ENCODE measurements at places on chromosomes 7 and 10.

DNA sequence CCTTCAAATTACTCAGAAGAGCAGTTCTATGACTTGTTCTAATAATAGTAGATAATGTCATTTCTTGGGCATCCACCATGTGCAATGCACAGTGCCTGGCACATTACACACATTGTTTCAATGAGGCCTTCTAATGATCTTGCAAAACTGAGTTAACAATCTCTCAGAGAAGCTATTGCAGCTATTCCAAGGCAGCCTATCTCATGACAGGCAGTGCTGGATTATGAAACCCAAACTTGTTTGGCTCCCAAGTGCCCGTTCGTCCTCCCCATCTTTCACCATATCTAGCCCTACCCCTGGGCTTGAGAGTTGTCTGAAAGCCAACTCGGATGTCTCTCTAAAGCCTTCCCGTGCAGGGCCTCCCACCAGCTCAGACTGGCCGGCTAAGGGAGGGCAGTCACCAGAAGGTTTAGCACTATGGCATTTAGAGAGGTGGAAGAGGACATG lies 405.1 kb downstream of the PLXNA4 start:
- no peak for DNase-seq

DNA sequence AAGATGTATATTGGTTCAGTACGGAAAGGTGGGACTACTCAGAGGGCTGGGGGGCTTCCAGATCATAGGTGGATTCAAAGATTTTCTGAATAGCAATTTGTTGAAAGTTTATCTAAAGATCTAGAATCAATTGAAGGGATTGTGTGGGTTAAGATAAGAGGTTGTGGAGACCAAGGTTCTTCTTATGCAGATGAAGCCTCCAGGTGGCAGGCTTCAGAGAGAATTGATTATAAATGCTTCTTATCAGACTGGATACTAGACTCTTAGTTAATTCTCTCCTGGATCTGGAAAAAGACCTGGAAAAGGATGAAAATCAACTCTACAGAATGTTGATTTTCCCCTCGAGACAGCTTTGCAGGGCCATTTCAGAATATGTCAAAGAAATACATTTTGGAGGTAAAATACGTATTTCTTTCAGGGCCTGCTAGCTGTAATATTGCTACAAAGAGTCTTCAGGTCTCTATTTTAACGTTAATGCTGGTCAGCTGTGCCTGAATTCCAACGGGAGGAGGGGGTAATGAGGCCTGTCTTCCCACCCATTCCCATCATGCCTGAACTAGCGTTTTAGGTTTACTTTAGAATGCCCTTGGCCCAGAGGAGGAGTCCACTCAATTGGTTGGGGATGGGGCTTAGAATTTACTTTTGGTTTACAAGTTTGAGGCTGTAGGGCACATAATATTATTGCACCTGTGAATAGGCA lies 12.8 kb upstream of the GPR15LG start:
- DNase-seq, result no peak

GRCh38 chr7:143237366-143237765 lies 15.5 kb downstream of the TAS2R40 start:
- no peak for DNase-seq

GRCh38 chr10:24469993-24470392 lies 253.7 kb downstream of the ARHGAP21 start:
- no peak for DNase-seq

- no peak for DNase-seq
Observed at GRCh38 chr10:3067859-3068179, 471 bp downstream of the PFKP start.

DNA sequence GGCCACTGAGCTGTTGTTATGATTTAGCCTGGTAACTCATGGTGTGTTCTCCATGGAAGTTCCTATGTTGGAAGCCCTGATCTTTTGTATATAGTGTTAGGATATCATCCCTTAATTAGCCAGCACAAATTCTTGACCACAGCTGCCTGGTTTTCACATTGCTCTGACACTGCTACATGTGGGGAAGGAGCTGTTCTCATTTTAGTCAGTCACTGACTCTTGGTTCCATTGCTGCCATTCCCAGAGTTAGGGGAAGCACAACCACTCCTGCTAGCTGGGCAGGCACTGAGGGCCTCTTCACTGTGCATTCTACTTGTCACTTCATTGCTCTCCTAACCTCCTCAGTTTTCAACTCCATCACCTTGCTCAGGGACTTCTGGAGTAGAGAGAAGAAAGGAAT lies 98.4 kb upstream of the GJD4 start:
- no peak for DNase-seq

DNA sequence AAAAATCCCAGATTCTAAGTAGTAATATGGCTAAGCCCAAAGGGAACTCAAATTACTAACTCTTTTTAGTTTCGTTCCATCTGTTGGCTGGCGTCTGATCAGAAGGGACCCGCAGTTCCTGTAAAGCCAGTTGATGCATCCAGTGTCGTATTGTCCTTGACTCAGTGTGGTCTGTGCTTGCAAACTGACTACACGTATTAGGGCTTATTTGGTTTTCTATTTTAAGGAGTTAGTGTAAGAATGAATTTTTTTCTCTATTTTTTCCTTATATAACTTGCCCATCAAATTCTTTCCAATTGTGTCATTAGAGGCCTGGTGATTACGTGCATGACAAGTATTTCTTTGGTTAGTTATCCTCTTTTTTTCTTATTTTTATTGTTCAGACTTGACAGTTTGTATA lies 9.7 kb downstream of the ABCA13 start:
- DNase-seq, result peak; percentile 88
